ENCODE measurements at places on chromosomes 11 and 22.

DNA sequence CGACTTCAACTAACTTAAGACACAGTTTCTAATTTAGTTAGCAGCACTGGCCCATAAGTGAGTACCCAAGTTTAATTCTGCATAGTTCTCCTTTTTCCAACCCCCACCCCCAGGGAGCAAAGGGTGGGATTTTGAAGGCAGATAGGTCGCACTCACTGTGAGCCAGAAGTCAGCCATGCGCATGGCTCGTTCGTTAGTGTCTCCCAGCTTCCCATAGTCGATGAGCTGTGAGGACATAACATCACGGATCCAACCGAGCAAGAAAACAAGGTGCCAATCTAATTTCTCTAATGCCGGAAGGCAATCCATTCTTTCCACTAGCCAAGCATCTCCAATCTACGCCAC, 577 bp downstream of the MRPL17 start:
- DNase-seq = no peak

DNA sequence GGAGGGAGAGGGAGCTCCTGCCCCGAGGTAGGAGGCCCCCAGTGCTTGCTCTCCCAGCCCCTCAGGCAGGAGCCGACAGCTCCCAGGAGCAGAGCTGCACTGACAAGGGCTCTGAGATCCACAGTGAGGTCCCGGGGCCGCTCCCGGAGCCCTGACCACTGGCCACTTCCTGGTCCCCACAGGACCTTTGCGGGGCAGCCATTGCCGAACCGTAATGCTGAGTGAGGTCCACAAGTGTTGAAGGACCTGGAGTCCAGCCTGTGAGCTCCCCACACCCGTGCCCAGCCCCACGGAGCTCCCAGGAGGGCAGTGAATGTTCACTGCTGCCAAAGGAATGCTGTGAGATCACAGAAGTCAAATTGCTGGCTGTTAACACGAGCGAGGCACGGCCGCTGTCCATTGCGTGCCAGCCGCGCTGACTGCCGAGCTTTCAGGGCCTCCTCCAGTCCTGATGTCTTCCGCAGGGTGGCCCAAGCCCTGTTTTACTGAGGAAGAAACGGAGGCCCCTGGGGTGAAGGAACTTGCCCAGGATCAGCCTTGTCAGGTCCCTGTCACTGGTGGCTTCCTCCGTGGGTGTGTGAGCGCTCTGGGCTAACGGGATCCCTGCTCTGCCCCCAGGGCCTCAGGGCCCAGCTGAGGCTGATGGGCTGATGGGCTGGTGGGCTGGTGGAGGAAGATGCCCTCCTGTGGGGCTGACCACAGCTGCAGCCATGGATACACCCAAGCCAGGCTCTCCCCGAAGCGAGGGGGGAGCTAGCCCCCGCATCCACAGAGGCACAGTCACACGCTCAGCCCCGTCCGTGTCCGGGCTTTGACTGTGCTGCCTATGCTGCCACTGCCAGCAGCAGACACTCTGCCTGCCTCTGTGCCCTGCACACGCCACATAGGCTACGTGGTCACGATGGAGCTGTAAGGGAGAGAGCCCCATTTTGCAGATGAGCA, 70.8 kb downstream of the WNT7B start:
- no peak for DNase-seq

- no peak for DNase-seq
Observed at GRCh38 chr11:130272336-130272735, 42.4 kb downstream of the ZBTB44 start.

DNA sequence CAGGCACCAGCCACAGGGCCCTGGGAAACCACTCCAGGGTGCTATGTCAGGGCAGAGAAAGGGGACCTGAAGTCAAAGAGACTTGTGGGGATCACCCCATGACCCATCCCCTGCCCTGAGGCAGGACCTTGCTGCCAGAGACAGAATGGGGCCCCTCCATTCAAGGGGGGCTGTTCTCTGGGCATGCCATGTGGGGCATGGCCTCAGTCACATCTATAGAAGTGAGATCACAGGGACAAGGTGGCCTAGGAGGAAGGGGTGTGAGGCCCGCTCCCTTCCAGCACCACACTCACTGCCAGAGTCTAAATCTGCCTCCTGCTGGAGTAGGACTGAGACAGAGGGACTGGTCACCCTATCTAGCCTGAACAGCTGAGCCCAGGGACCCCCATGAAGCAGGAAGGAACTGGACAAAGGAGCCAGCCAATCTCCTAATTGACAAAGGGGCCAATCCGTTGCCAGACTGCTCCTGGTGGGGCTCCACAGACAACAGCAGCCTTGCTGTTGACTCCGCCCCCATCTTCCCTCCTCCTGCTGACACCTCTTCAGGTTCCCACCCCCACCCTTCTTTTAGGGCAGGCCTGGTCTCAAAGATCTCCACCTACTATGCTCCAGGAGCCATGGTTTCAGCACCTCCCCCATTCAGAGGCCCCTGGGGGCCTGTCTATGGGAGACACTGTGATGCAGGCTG, 26.0 kb downstream of the NEAT1 start:
- DNase-seq = no peak

- no peak for DNase-seq
Observed at GRCh38 chr22:25449781-25450317, 114.6 kb upstream of the GRK3 start.

GRCh38 chr11:68215087-68215445, 2.0 kb upstream of the KMT5B start:
- DNase-seq = no peak
